ENCODE measurements at places on chromosomes 3 and 15.

DNA sequence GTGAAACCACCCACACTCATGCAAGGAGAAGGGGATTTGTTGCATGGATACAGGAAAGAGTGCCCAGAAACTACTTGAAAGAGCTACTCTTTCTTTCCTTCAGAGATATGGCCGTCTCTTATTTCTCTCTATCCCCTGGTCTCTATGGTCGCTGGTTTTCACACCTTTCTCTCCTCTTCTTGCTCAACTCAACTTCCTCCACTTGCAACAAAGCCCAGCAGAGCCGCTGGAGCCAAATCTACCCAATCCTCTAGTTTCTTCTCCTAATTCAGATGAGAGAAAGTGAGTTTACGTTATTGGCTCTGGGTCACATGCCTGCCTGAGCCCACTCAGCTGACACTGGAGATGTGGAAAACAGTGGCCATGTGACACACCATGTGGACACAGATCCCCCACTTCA lies 215.2 kb downstream of the OSBPL10 start:
- no peak for DNase-seq

GRCh38 chr15:60243769-60244168 lies 154.0 kb downstream of the ANXA2 start:
- no peak for DNase-seq

DNA sequence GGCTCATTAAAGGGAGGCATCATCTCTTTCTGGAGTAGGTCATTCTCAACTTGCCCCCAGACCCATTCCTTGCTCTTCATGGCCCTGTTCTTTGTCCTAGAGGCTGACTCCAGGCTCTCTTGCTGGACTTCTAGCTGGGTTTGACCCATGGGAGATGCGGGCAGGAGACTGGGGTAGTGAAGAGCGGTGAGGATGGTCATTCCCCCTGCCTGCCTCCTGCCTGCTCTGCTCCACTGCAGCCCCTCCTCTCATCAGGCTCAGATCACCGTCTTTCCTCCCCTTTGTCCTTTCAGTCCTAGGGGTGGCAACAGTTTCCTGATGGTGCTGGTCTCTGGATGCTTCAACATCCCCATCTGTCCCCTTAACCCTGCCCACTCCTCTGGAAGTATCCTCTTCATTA lies 170.9 kb downstream of the ABHD5 start:
- no peak for DNase-seq

GRCh38 chr3:125651244-125651643 lies 55.9 kb upstream of the OSBPL11 start:
- no peak for DNase-seq

- peak; percentile 38 for DNase-seq
Measured at GRCh38 chr3:14431917-14432834, 29.8 kb downstream of the SLC6A6 start.

DNA sequence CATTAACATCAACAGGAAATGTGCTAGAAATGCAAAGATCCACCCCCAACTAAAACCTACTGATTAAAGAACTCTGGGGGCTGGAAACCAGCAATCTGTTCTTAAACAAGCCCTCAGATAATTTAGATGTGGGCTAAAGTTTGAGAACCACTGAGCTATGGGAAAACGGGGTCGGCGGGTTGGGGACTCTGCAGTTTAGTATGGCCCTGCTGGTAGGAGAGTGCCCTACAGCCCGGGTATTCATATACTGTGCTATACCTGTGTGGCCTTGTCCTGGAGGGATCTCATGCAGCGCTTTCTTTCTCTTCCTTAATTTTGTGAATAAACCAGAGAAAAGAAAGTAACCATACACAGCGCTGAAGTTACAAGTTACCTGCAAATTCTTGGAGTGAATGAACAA lies 189.7 kb upstream of the GBE1 start:
- DNase-seq = no peak

DNA sequence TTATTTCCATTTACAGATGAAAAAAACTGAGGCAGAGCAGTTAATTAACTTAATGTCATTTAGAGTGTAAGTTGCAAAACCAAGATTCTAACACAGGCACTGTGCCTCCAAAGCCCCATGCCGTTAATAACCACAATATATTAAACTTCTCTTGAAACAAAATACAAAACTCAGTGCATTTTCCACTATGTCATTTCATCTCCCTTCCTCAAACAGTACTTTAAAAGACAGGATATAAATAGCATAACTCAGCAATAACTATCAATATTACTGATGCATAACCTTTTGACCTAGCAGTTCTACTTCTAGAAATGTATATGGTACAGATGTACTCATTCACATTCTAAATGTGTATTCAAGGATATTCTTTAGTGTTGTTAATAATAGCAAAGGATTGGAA lies 5.1 kb upstream of the TASOR start:
- DNase-seq = no peak

GRCh38 chr3:76222201-76222600 lies 436.9 kb upstream of the ZNF717 start:
- no peak for DNase-seq

GRCh38 chr15:95995375-95996168 lies 334.9 kb upstream of the NR2F2 start:
- DNase-seq = no peak

DNA sequence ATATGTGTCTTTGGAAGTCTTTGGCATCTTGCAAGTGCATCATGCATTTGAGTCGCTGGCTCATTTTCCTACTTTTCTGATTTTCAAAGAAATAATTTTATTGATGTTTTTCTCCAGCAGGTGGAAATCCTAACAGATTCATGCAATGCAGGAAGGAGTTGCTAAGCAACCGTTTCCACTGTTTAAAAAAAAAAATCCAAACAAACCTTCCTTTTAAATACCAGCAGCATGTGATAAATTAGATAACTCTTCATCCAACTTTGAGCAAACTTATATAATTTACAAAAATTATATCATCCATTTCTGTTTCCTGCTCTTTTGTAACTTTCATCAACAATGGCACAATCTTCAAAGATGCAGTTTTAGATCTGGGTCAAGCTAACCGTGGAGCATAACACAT lies 364.1 kb downstream of the MFSD1 start:
- no peak for DNase-seq

- DNase-seq = no peak
Measured at GRCh38 chr15:59340325-59340724, 32.3 kb downstream of the MYO1E start.

GRCh38 chr3:33095436-33095835 lies 1.5 kb downstream of the GLB1 start:
- DNase-seq = no peak

DNA sequence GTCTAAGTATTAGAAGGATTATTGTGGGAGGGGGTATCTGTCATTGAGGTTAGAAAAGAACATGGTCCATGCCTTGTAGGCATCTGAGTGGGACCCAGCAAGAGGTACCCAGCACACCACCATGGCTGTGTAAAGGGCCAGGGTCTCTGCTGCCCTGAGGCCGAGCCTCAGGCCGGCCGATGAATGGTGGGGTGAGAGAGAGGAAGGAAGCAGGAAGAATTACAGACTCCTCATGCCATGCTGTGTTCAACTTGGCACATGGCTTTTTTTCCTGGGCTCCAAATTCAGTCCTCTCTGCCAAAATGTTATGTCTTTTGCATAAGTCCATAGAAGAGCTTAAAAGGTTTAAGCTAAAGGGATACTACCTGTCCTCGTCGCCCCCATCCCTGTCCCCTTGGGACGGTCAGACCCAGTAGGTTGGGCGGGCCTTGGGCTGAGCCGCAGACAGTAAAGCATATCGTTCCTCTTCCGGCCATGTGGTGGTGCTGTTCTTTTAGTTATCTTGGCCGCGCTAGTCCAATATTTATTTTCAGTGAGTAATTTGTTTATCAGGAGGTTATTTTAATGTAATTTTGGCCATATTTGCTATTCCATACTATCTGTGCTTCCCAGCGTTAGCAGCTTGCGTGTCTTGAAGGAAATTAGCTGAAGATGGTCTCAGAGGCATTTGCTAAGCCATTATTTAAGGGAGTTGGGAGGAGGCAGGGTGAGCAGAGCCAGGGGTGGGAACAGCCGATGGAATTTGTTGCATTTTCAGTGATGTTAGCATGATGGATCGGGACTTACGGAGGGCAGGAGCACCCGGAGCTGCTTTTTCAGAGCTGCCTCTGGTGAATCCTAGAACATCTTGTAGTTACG lies 152.4 kb downstream of the AGBL1 start:
- DNase-seq = peak; percentile 65

GRCh38 chr3:65960087-65960486 lies 78.6 kb downstream of the MAGI1 start:
- no peak for DNase-seq

DNA sequence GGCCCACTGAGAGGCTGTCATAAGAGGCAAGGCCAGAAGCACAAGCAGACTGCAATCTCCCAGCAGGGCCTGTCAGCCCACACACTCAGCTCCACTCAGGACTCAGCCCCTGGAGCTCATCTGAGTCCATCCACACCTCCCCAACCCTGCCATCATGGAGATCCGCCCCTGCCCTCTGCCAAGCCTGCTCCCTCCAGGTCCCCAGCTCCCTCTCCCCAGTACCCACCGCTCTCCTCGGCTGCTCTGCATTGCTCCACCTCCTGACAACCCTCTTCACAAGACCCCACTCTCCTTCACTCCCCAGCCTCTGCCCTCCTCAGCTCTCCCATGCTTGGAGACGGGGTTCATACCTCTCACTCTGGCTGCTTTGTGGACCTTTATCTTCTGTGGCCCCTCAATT lies 11.1 kb downstream of the POC1A start:
- no peak for DNase-seq

- no peak for DNase-seq
Measured at GRCh38 chr3:112651071-112651470, 10.1 kb upstream of the CCDC80 start.

GRCh38 chr3:61864886-61865285 lies 303.5 kb downstream of the PTPRG start:
- no peak for DNase-seq

GRCh38 chr15:25236861-25237155 lies 202.0 kb downstream of the UBE3A start:
- DNase-seq = no peak

- no peak for DNase-seq
Measured at GRCh38 chr3:98961161-98962155, 60.0 kb upstream of the DCBLD2 start.

DNA sequence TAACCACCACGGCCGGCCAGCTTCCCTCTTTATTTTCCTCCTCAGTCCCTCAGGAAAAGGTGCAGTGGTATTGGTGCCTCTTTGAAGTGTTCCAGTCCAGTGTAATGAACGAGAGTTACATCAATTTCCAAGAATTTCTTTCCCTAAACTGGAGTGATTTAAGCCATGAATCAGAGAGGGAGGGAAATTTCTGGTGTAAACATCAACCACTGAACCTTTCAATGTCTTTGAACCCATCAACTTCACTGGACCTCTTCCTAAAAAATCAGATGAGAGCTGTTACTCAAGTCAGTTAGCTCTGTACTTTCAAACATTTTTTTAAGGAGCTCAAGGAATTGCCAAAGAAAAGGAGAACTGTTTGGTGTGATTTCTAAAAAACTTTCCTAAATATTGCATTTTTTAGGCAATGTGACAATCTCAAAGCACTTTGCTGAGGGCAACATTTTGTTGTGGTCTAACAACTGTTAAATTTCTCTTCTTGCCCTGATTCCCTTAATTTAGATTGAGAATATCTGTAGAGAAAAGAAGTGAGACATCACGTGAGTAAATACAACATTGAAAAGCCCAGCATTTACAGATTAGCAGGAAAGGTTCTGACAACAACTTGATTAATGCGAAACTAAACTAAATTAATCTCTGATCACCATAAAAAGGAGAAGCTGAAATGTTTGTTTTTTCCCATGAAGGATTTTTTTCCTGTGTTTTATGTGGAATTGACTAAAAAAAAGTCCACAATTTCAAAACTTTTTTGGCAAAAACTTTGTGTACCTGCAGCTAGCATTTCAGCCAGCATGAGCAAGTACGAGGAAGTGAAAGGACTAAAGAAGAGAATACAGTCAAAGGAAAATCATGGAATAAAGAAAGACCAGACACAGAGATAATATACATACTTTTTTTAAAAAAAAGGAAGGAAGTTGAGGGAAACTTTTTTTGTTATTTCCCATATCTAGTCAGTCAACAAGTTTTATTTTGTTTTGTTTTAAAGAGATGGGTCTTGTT lies 9.1 kb upstream of the DAZL start:
- no peak for DNase-seq

GRCh38 chr15:55245059-55245458 lies 44.6 kb downstream of the RAB27A start:
- DNase-seq = no peak

- DNase-seq = no peak
Measured at GRCh38 chr15:78080088-78080460, 2.6 kb upstream of the TBC1D2B start.

DNA sequence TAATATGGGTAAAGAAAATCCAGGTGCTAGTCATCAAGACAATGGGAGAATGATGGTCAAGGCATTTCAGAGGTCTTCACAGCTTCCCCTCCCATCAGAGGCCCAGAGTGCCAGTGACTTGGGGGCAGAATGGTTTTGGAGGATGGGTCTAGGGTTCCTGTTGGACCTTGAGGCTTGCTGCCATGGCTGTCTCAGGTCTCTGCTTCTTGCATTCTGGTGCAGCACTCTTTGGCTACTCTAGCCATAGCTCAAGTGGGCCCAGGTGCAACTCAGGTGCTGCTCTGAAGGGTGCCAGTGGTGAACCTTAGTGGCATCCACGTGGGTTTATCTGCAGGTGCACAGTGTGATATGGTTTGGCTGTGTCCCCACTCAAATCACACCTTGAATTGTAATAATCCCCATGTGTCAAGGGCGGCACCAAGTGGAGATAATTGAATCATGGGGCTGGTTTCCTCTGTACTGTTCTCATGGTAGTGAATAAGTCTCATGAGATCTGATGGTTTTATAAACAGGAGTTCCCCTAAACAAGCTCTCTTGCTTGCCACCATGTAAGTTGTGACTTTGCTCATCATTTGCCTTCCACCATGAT lies 48.5 kb upstream of the PEX5L start:
- DNase-seq = no peak

DNA sequence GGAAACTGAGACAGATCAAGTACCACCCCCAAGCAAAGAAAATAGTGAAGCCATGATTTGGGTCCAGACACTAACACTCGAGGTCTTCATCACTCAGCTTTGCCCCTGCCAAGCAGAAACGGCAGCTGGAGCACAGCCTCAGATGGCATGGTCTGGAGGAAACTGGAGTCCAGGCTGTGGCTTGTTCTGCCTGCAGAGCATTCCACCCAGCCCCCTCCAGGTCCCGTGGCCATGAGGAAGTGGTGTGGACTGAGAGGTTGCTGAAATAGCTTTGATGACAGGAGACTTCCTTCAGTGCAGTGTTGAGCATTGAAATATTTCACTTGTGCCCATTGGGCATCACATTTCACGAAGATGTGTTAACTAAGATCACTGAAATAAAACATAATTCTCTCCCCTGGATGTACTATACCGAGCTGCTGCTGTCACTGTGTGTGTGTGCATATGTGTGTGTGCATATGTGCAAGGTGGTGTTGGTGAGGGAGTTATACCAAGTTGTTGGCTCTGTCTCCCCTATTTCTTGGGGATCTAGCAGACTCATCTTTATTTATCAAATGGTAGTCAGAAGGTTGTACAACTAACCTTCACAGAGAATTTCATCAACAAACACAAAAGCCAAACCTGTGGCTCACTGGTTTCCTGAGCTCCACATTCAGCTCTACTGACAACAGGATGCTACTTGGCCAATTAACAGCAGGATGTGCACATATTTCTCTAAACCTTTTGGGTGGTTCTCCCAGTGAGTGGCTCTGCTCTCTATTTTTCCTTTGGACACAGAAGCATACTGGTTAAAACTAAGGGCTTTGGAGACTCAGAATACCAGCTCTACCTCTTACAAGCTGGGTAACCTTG lies 660.1 kb upstream of the CFAP20DC start:
- DNase-seq = peak; percentile 22
